ENCODE measurements at places on chromosomes 12 and 14.
A peak's percentile ranks its signal among the peaks of the same experiment; 100 is the strongest.

DNA sequence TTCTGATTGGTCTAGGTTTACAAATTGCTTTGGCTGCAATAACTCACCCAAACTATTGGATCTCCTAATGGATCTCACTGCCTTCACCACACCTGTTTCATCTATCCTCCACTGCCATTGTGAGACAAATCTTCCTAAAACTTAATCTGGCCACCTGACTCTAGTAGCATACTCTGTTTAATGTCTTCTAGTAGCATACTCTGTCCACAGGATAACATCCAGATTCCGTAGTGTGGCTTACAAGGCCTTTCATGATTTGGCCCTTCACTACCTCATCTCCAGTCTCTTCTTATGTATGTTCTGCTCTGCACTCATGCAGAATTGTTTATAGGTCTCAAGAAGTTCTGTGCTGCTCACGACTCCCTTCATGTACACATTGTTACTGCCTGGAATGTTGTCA is 10.0 kb downstream of the HSD17B6 start:
- no peak for DNase-seq

- no peak for DNase-seq
Observed at GRCh38 chr14:91113829-91114078, at the start of gene DGLUCY. TSS of gene DGLUCY (plus strand) at chr14:91114073. CDS start at chr14:91160295, 46,222 bp downstream.

DNA sequence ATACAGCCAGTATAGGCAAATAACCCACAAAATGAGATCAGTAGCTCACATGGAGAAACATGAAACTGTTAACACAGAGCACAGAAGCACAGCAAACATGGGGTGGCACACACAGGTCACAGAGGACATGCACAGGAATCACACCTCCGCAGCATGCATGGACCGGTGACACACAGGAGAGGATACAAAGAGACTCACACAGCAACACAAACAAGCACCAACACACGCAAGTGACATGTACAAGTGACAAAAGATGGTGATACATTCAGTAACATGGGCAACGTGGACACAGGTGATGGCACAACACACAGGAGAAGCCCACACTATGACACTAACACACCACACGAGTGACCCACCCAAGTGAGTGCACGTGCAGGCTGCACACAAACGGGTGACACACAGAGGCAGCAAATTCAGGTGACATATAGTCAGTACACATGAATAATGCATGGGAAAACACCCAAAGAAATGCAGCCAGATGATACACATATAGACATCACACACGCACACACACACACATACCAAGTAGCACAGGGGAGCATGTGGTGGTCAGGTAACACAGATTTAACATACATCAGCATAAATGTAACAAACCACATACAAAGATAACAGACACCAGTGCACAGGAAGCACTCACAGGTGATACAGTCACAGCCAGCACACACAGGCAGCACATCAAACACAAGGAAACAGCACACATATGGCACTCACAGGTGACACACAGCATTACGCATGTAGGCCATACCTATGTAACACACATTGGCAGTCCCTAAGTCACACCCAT is 216.0 kb upstream of the SFSWAP start:
- no peak for DNase-seq

DNA sequence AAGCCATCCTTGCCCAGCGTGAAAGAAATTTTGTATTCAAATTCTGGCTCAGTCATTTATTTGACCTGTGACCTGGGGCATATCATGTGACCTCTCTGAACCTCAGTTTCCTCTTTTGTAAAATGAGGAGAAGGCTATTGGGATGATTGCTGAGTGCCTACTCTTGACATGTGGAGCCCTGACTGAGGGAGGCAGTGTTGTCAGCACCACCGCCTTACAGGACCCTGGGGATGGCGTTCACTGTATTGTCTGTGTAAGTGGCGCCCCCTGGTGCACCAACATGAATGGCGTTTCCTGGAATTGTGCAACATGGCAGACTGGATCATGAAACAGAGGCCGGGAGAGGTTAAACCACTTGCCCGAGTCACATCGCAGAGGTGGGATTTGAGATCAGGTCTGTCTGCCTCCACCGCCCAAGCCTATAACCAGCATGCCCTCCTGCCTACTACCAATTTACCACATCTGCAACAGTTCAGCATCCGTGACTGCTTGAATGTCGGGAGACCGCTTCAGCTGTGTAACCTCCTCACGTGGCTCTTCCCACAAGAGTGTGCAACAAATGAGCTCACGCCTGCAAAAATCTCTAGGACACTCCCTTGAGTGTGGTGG is 20.1 kb upstream of the CCDC63 start:
- peak; percentile 56 for DNase-seq

DNA sequence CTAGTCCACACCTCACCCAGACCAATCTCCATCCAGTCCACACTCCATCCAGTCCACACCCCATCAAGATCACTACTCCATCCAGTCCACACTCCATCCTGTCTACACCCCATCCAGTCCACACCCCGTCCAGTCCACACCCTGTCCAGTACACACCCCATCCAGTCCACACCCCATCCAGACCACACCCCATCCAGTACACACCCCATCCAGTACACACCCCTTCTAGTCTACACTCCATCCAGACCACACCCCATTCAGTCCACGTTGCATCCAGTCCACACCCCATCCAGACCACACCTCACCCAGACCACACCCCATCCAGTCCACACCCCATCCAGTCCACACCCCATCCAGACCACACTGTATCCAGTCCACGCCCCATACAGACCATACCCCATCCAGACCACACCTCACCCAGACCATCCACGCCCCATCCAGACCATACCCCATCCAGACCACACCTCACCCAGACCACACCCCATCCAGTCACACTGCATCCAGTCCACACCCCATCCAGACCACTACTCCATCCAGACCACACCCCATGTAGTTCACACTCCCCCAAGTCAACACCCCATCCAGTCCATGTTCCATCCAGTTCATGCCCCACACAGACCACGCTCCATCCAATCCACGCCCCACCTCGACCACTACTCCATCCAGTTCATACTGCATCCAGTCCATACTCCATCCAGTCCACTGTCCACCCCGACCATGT is 116.6 kb upstream of the RTL1 start:
- DNase-seq: no peak

Data from stimulated activated CD4-positive, alpha-beta T cell treated with anti-CD3 and anti-CD28 coated beads, TNF-alpha, amount 100 ng/mL, for 1 hour (primary cell).